ENCODE measurements at places on chromosomes 2 and 18.

GRCh38 chr2:25165992-25166875 is 2.1 kb downstream of the POMC start:
- DNase-seq, result peak; percentile 50

- DNase-seq, result no peak
Measured at GRCh38 chr2:7639476-7639875, 722.3 kb downstream of the RNF144A start.

- DNase-seq, result peak; percentile 41
Measured at GRCh38 chr2:188295067-188295685, 3.5 kb downstream of the GULP1 start.

GRCh38 chr2:17252258-17252657 is 266.0 kb downstream of the RAD51AP2 start:
- no peak for DNase-seq

- DNase-seq, result no peak
Measured at GRCh38 chr2:99819766-99820165, 322.6 kb downstream of the AFF3 start.

DNA sequence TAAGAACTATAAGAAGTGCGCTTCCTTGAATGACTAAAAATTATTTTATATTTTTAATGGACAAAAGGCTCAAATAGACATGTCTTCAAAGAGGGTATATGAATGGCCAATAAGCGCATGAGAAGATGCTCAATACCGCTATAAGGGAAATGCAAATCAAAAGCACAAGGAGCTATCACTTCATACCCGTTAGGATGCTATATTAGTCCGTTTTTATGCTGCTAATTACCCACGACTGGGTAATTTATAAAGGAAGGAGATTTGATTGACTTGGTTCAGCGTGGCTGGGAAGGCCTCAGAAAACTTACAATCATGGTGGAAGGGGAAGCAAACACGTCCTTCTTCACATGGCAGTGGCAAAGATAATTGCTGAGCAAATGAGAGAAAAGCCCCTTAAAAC is 20.5 kb upstream of the PPP4R1 start:
- no peak for DNase-seq

- no peak for DNase-seq
Measured at GRCh38 chr2:127355407-127356008, 32.3 kb downstream of the MAP3K2 start.

DNA sequence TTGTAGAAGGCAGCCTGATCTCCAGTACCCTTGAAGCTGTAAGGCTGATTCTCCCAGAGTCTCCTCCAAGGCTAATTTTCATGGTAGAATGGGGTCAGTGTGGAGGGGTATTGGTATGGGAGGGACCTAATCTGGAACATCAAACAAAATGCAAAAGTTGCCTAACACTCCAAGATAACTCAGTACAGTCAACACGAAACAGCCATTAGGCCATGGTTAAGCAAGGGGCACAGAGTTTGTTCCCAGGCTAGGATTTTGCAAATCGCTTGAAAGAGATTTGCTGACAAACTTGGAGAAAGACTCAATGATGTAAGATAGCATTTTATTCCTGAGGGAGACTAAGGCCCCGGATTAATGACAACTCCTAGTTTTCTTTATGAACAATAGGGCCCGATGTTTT is 5.4 kb downstream of the PID1 start:
- no peak for DNase-seq

DNA sequence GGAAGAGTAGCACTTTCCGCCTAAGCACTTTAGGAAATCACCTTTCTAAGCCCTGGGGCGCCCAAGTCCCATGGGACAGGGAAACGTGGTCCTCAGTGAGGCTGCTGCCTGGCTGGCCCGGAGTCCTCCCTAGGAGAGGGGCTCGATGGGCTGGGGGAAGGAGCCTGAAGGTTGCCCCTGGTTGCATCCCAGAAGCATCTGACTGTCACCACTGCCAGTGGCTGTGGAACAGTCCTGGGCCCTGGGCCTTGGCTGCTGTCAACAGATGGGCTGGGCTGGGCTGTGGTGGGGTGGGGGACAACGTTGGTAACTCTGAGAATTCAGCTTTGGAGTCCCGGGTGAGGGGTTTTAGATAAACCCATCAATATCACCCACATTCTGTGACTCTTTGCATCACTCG is 22.5 kb downstream of the ASB1 start:
- DNase-seq, result no peak

GRCh38 chr2:223587301-223587700 is 14.9 kb downstream of the SCG2 start:
- no peak for DNase-seq

GRCh38 chr2:234674781-234675201 is 177.9 kb upstream of the ARL4C start:
- DNase-seq, result no peak

DNA sequence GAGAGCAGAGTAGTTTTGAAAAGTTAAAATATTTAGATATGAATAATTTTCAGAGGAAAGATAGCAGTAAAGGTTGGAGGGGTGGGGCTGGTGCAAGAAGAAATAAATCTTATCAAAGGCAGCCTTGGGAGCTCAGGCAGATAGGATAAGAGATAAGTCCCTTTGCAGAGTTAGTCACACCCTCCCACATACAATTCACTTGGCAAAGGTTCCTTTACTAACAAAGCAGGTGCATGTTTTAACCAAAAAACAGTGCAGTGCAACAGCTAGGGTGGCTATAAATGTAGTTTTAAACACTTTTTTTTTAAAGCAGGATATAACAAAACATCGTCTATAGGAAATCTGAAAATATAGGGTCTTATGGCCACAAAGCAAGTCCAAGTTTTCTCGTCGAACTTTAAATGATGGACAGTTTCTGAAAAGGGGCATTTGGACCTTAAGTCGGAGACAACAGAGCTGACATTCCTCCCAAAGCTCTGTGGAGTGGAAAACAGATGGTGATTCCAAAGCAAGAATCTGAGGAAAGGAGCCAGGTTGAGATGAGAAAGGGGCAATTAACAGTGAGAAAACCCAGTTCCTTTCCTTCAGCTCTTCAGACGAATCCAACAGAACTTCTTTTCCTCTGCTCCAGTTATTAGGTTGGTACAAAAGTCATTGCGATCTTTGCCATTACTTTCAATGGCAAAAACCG is 53.0 kb downstream of the EPHA4 start:
- no peak for DNase-seq

- no peak for DNase-seq
Measured at GRCh38 chr2:199464606-199465352, 7.0 kb upstream of the SATB2 start.

DNA sequence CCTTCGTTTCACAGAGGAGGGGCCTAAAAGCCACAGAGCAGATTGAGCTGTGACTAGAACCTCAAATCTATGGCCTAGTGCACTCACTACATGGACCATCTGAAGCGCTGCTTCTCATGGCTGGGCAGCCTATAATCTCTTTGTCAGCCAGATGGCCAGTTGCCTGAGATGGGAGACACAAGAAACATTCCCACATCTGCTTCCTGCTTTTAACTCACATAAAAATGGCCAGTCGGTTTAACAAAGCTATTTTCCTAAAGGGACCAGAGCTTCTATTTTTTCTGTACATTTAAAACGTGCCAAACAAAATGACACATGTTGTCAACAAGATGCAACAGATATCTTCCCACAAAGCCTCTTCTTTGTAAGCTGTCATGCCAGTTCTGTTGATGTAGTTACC is 173.8 kb downstream of the GFPT1 start:
- DNase-seq, result no peak

- DNase-seq, result no peak
Measured at GRCh38 chr2:186308347-186308746, 177.7 kb upstream of the ZC3H15 start.

DNA sequence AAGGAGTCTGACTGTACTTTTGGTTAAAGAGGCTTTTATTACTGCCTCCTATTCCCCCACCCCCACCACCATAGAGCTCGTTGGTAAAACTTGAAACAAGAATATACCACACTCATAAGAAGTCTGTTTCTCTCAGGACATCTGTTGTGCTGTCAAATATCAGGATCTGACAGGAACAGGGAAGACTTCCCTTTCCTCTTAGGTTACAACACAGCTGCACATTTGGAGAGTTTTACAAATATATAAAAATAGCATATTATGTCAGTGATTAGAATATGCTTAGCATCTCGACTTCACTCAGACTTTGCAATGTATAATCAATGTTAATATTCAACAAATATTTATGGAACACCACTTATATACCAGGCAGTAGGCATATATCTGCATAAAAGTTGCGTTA is 439.6 kb upstream of the REG3G start:
- no peak for DNase-seq

- no peak for DNase-seq
Measured at GRCh38 chr2:9291331-9291730, 84.7 kb downstream of the ASAP2 start.

GRCh38 chr2:195848119-195848899 is 191.3 kb downstream of the SLC39A10 start:
- no peak for DNase-seq

- DNase-seq, result no peak
Measured at GRCh38 chr2:157784169-157784822, 91.8 kb downstream of the ACVR1 start.

DNA sequence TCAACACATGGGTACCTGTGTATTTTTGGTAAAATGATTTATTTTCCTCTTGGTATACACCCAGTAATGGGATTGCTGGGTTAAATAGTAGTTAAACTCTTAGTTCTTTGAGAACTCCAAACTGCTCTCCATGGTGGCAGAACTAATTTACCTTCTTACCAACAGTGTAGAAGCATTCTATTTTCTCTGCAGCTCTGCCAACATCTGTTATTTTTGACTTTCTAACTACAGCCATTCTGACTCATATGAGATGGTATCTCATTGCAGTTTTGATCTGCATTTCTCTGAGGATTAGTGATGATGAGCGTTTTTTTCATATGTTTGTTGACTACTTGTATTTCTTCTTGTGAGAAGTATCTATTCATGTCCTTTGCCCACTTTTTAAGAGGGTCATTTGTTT is 180.6 kb downstream of the FSIP2 start:
- DNase-seq, result no peak

DNA sequence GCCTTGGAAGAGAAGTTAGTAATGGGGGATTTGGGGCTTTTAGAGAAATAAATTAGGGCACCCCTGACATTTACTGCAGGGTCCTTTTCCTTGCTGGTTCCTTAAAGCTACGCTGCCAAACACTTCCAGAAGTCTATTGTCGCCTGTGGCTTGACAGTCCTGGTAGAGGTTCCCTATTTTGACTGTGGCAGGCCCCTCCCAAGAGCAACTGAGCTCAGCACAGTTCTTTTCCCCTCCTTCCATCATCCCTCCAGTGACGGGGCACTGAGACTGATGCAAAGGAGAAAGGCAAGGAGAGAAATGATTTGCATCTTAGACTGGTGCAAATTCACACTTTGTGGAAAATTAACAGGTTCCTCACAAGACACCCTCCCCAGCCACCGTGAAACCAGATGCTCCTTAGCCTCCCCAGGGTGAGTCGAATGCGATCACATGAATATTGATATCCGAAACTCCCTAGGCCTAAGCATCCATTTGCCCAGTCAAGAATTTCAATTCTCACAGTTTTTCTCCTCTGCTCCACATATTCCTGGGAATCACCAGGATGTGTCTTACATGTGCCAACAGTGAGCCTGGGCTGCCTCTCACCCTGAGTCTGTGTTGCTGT is 45.4 kb downstream of the RABL2A start:
- DNase-seq, result no peak

DNA sequence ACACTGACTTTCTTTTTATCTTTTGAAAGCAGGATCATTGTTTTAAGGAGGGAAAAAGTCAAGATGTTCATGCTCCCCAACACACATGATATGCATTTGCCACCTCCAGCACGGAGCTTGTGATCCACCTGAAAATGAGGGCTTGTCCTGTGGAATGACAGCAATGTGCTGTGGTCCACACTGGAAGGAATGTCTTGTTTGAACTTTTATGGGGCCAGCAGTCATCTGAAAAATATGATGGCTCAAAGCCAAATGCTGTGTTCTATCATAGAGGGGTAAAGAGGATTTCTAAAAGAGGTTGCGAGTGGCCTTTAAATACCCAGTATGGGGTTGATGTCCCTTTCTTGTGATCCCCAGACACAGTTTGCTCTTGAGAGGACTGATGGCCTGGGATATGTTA is 226.5 kb upstream of the SPRED2 start:
- DNase-seq, result no peak

DNA sequence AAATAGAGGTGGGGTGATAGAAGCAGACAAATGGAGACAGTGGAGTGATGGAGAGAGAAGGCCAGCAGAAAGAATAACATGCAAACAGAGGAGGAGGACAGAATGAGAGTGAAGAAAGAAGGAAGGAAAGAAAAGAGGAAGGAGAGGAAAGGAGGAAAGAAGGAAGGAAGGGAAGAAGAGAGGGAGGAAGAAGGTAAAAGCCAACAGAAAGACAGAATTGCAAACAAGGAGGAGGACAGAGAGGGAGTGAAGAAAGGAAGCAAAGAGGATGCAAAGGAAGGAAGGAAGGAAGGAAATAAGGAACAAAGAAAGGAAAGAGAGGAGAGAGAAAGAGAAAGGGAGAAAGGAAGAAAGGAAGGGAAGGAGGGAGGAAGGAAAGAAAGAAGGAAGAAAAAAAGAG is 444.0 kb downstream of the IRS1 start:
- no peak for DNase-seq
